ENCODE measurements at places on chromosomes 6 and 20.

- DNase-seq = no peak
Observed at GRCh38 chr20:48750376-48750775, 77.4 kb downstream of the PREX1 start.

- DNase-seq = no peak
Observed at GRCh38 chr20:23119456-23120216, 33.5 kb upstream of the CD93 start.

DNA sequence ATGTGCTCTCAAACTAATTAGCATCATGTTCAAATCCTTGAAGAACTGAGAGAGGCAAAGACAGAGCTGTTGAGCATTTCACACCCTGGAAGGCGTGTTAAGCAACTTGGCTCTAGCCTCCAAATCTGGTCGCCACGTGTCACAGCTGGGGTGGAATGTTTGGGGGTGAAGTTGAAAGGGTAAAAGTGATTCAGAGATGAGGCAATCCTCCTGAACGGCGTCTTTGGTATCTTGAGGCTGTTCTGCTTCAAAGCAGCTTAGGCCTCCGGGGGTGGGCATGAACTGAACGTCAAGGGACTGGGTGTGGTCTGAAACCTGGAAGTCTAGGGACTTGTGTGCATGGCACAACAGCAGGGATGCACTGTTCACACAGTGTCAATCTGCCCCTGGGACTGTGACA is 62.3 kb downstream of the TRAM2 start:
- DNase-seq = no peak

DNA sequence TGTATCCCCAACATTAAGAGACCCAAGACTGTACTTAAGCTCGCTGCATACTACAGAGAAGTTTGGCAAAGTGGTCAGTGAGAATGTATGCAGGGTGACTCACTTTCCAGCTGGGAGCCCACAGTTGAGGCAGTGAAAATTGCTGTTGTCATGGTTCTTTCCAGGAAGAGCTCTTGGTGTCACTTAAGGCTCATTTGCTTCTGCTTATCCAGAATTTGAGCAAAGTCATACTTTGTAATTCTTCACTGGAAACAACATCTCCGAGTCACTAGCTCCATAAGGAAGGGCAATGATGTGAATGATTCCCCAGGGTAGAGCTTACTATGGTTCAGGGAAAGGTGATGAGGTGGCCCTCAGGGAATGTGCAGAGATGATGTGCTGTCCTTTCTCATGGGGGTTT is 65.4 kb upstream of the FBXL4 start:
- DNase-seq = no peak

GRCh38 chr20:25223179-25223661 is 24.7 kb upstream of the PYGB start:
- DNase-seq = no peak

GRCh38 chr20:16803965-16804792 is 56.0 kb downstream of the OTOR start:
- peak; percentile 14 for DNase-seq
